ENCODE measurements at places on chromosomes 13 and 19. TPM values are rescaled to one million over a fixed set of nuclear protein-coding genes. Genes with fewer than 3 reads are reported as not detected.

Gene HSD17B14
- total RNA-seq: 0.38 TPM

Gene RFPL4AL1
- not detected for total RNA-seq

GRCh38 chr13:107322228-107322627 is 754.3 kb upstream of the ARGLU1 start:
- no peak for DNase-seq

- no peak for DNase-seq
Measured at GRCh38 chr19:14187561-14187960, 18.4 kb downstream of the ADGRL1 start.

DNA sequence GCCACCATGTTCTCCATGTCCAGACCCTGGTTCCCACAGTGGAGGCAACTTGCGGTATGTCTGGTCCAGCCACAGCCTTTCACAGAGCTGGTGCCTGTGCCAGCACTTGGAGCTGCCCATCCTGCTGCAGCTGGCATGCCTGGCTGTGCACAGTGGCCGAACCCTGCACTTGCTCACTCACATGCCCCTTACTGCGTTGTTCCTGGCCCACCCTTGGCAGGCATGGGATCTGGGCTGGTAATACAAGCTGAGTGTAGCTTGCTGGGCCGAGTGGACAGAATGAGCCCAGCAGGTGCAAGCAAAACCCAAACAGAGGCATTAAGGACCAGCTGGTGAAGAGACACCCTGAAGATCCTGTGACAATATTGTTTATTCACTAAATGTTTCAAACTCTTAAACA is 583.9 kb upstream of the SLITRK6 start:
- no peak for DNase-seq

DNA sequence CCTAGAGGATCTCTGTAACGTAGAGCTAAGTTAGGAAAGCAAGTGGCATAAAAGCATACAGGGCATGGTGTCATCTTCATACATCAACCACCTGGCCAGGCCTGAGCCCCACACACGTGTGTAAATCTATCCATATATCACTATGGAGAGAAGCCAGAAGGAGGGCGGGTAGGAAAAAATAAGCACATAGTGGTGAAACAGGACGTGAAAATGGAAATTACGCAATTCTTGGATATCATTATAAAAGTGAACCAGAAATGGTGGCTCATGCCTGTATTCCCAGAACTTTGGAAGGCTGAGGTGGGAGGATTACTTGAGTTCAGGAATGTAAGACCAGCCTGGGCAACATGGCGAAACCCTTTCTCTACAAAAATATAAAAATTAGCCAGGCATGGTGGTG is 43.4 kb downstream of the PDCD5 start:
- DNase-seq: no peak

GRCh38 chr13:99334221-99334620 is 27.0 kb upstream of the GPR183 start:
- no peak for DNase-seq

GRCh38 chr13:75480671-75481175 is 1.2 kb downstream of the TBC1D4 start:
- DNase-seq: peak; percentile 49

Measured in activated CD8-positive, alpha-beta memory T cell treated with anti-CD3 and anti-CD28 coated beads, Interleukin-2, amount 10 ng/mL, durations not matched to agents 7 days and 5 days (primary cell).